Posterior vena cava (tissue), 2 donors: ENCODE measurements at places on chromosomes 5 and 9. TPM values are rescaled to one million over a fixed set of nuclear protein-coding genes. Genes with fewer than 3 reads are reported as not detected.

Gene MEIKIN
- 1.4 TPM for total RNA-seq

Gene WDR31
- 2.1 TPM for total RNA-seq

Gene NSG2
- total RNA-seq = 0.29 TPM

Gene POU5F2
- 2.4 TPM for total RNA-seq

Gene ORM2
- not detected for total RNA-seq

Gene NDOR1
- 8.1 TPM for total RNA-seq

Gene IRGM
- not detected for total RNA-seq

Gene STING1
- 91.5 TPM for total RNA-seq

Gene CDO1
- total RNA-seq = 6.4 TPM

Gene NCS1
- 196 TPM for total RNA-seq

Gene ZNF658
- 4.3 TPM for total RNA-seq

Gene ANKRD31
- total RNA-seq = 0.19 TPM

Gene KCNT1
- total RNA-seq = 0.28 TPM

Gene IFNA13
- total RNA-seq = not detected

Gene GBA2
- 50.1 TPM for total RNA-seq

Gene PRKAA1
- 98.8 TPM for total RNA-seq

Gene RNF20
- total RNA-seq = 45.5 TPM

Gene ARHGEF37
- total RNA-seq = 10.7 TPM

Gene PCDHA12
- 0.24 TPM for total RNA-seq

Gene BHMT
- total RNA-seq = 0.62 TPM
